D721Med (cell line): ENCODE measurements at places on chromosomes 11 and 22.

- no peak for DNase-seq
These were observed 8.2 kb downstream of the DPF2 start for GRCh38 chr11:65341856-65342255.

DNA sequence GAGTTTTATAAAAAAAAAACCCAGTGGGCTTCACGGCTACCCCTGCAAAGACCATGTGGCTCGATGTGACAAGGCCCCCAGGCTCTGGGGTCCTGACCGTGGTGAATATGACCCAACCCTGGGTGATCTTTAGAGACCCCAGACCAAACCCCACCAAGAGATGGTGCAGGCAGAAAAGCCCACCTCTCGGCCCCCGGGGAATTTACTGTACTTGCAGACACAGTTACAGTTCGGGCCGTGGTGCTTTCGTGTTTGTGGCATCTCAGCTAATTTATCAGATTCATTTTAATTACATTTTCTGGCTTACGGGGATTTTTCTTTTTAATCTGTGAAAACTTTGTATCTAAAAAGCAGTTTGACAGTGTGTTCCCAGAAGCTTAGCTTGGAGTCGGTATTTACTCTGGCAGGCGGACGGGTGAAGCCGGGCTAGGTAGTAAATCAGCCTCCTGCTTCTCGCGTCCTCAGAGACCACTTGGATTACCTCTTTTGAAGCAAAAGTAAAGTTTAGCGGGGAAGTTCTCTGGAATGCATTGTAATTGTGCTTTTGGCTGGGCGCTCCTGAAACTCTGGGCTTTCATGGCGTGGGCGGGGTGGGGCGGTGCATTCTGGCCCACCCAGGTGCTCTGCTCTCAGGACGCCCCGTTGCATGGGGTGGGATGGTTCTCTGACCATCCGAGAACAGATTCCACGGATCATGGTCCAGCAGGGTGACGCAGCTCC lies 25.3 kb downstream of the ANO1 start:
- DNase-seq = no peak

- no peak for DNase-seq
These were observed 131.1 kb downstream of the RASSF10 start for GRCh38 chr11:13140028-13140870.

GRCh38 chr11:13923716-13924650 lies 38.5 kb upstream of the SPON1 start:
- no peak for DNase-seq

DNA sequence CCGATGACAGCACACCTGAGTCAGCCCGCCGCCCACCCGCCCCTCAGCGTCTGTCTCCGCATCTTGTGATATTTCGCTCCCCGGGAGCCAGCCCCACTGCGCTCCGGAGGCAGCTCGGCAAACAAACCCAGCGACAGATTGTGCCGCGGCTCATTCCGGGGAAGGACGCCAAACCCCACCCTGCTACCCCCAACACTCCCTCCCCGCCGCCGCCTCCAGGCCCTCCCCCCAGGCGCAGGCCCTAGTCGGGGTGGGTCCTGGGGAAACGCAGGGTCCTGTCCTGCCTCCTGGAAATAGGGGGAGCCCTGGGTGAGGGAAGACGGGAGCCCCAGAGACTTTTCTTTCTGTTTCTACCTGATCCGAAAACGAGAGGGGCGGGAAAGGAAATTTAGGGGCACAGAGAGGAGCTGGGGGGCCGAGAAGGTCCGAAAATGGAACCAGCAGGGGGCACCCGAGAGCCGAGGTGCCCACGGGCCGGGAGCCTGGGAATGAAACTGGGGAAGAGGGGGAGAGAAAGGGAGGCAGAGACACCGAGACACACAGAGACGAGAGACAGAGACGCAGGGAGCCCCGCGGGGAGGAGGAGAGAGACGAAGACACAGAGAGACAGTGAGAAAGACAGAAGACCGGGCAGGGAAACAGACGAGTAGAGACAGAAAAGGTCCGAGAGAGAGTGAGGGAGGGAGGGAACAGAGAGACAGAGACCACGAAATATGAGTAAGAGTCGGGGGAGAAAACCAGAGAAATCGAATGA lies 1.7 kb upstream of the RTN4RL2 start:
- no peak for DNase-seq

DNA sequence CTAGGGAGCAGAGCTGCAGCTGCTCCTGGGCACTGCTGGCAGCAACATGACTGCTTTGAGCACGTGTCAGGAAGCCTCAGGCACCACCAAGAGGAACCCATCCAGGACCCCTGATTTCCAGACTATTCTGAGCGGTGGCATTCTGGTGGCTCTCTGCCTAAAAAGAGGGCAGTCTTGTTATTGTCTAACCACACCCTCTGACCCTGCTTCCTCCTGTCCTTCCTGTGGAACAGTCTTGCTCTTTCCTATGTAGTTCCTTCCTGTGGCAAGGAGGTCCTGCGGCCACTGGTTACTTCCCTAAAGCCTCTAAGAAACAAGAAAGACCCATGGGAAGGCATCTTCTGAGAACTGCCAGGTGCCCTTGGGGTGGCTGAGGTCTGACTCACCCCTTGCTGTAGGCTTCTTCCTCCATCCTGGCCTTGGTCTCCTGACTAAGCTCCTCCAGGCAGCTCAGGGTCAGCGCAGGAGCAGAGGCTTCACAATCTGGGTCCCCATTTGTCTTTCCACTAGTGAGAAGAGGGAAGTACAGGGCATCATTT lies 13.1 kb upstream of the LYVE1 start:
- no peak for DNase-seq

GRCh38 chr11:76796511-76797198 lies 13.5 kb downstream of the TSKU start:
- DNase-seq = no peak

- no peak for DNase-seq
These were observed 380.1 kb upstream of the SYN3 start for GRCh38 chr22:33438273-33438672.

DNA sequence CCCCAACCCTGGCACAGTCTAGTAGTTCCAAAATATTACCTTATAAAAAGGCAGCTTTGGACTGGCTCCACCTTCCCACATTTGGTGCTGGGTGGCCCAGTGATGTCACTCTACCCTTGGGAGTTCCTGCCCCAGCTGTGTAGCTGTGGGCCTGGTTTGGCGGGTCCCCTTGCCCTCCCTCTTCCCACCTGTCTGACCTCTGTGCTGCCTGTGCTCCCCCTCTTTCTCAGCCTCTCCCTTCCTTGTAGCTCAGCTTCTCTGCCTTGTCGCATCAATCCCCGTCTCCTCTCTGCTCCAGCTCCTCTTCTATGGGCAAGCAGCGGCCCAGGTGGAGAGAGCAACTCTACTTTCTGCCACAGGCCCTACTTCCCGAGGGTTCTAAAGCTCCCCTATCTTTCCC lies 54.6 kb downstream of the CHRDL2 start:
- no peak for DNase-seq

DNA sequence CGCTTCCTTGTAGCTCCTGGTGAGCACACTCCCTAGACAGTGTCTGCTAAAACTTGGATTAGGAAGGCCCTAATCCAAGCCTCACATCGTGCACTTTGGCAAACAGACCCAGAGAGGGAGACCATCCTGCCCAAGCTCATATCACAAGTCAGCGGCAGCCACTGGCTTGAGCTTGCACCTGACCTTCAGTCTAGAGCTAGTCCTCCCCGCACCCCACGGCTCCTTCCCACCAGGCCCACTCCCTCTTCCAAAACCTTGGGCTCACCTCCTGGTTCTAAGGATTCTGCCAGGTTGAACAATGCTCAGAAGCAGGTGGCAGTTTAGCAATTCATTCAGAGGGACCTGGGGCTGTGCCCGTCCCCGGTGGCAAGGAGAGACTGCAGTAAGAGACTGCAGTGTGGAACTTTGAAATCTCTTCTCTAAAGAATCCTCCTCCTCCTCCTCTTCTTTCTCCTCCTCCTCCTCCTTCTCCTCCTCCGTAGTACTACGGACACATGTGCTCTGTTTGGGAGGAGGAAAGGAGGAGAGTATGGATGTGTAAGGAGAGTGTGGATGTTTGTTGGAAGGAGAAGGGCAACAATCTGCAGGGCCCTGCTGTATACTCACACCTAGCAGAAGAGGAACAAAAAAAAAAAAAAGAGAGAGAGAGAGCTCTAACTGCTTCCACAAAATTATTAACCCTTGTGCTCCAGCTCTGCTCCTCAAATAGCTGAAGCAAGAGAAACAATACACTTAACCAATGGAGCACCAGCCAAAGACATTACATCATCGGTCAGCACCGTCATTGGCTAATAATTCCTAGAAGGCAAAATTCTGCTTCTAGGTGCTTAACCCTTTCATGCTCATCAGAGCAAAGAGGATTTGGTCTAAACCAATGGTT lies 6.0 kb downstream of the SYN3 start:
- DNase-seq = no peak

DNA sequence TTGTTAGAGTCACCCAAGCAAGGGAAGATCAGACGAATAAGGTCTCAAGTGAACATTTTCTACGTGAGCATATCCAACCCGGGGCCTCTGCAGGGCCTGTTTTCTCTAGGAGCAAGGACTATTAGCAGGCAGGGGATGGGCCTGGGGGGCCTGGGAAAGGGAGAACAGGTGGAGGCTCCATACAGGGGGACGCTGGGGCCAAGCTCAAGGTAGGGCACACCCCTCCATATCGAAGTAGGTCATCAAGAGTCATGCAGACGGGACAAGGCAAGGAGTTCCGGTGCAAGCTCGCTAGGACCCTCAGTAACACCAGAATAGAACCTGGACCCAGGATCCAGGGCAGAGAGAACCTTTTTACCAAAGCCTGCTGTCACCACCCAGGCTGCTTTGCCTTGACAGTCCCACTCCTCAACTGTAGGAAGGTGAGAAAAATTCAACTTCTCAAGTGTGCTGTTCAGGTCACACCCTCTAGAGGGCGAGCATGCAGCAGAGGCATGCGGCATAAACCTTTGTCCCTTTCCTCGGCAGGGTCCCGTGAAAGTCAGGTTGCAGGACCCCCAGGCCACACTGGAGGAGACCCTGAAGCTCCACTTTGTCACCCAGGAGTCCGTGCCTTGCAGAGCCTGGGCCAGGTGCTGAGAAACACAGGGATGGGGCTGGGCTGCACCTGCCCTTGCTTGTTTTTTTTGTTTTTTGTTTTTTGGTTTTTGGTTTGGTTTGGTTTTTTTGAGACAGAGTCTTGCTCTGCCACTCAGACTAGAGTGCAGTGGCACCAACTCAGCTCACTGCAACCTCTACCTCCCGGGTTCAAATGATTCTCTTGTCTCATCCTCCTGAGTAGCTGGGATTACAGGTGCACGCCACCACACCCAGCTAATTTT lies 8.6 kb upstream of the APOBEC3B start:
- DNase-seq = no peak

DNA sequence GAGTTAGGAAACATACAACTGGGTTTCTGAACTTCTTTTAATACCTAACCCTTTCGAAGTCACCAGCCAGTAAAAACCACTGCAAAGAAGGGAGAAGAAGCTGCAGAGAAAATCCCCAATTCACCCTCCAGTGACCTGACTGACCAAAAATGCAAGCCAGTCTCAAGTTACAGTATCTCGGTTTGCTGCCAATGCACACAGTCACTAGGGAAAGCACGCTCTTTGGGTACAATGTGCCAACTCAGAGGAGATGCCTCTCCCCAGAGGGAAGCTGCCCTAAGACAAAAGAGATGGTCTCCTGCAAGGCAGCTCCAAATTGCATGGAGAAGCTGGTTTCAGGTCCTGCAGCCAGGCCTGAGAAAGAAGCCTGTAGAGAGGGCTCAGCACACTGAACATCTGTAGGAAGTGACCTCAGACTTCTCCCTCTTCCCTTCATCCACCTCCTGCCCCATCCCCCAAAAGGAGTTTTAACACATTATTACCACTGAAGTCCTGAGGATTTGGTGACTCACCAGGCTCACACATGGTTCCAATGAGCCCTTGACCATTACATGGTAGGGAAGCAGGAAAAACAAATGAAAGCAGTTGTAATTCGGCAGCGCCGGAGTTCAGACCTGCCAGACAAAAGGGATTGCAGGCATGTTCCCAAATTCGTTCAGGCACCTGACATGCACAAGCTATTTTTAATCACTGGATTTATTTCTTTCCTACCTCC lies 90.1 kb downstream of the ETS1 start:
- DNase-seq = no peak

GRCh38 chr11:73157101-73158010 lies 15.2 kb upstream of the FCHSD2 start:
- DNase-seq = no peak
